ENCODE measurements at places on chromosomes 16 and 17.

DNA sequence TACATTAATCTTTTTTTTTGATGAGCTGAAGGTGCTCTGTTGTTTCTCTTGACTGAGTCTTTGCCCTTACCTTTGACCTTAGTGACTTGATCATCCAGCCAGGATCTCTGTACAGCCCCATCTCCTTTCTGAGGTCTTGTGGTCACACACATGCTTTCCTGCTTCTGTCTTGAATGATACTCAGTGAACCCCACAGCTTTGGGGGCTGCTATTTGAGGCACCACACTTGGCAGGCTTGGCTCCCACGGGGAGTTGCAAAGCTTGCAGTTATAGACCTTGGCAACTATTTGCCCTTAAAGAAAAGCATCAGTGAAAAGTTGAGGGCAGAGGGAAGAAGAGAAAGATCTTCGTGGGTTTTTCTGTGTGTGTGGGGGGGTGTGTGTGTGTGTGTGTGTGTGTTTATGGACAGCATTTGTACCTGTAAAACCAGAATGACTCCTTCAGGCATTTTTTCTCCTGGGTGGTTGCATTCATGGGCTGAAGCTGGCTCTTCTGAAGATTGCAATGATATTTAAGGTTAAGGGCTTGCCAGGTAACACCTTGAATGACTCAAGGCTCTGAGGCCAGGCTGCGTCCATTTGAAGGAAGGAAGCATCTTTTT, 101.6 kb downstream of the MSI2 start:
- DNase-seq = no peak

DNA sequence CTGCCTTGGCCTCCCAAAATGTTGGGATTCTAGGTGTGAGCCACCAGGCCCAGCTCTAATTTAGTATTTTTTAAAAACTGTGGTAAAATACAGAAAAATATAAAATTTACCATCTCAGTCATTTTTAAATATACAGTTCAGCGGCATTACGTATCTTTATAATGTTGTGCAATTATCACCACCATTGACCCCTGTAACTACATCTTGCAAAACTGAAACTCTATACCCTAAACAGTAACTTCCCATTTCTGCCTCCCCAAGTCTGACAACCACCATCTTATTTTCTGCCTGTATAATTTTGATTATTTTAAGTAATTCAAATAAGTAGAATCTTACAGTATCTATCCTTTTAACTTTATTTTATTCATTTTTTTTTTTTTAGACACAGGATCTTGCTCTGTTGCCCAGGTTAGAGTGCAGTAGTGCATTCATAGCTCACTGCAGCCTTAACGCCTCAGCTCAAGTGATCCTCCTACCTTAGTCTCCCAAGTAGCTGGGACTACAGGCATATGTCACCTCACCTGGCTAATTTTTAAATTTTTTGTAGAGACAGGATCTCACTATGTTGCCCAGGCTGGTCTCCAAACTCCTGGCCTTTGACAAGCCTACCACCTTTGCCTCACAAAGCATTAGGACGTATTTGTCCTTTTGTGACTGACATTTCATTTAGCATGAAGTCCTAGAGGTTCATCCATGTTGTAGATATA, 10.9 kb upstream of the GGA2 start:
- DNase-seq = no peak

GRCh38 chr17:17877529-17878358, 41.0 kb upstream of the SREBF1 start:
- DNase-seq = no peak

- no peak for DNase-seq
Observed at GRCh38 chr17:64503821-64504768, 2.0 kb downstream of the DDX5 start.

GRCh38 chr16:50494501-50495491, 53.4 kb upstream of the NKD1 start:
- DNase-seq = no peak

DNA sequence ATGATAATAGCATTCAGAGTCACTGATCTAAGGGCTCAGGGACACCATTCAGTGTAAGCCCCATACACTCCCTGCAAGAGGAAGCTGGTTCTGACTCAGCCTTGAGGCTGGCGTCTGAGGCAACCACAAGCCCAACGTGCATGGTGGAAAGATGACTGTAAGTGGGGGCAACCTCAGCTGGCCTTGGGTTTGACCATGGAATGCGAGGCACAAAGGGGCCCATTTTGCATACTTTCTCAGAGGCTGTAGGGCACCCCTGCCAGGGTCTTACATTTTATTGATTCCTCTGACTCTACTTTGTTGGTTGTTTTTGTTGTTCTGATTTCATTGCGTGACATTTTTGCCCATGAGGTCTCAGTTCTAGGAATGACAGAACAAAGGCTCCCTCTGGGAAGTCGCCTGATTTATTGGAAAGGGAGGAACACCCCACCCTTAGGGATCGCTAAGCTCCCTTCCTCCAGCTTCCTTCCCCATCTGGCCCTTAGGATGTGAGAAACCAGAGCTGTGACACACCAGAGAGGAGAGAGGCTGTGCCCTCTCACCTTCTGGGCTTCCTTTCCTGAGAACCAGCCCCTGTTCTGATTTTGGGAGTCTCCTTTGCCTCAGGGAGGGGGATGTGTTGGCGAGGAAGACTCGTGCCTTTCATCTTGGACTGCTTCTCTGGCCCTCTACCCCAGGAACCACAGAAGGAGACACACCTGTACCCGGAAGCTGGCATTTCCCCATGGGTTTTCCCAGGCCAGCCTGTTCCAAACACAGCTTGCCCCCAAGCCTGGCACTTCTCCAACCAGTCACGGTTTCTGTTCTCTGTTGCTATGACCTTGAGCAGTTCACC, 5.6 kb upstream of the CIITA start:
- DNase-seq = peak; percentile 88

- DNase-seq = no peak
Observed at GRCh38 chr16:72677662-72678447, 370.1 kb downstream of the ZFHX3 start.

GRCh38 chr17:32627239-32627996, 140.6 kb downstream of the CDK5R1 start:
- DNase-seq = no peak

DNA sequence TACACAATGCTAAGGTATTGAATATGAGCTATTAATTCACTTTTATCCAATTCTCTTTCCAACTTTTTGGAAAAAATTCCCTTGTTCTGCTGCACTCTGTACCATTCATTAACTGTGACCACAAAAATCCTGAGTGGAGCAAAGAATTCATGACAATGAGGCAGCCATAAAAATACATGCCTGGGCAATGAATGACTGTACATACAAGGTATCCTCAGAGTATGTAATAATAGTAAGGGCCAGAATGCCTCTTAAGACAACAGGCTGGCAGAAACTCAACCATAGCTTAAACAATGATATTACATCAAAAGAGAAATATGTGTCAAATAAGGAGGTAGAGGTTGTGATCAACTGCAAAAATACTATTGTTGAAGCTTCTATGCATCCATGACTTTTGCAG, 74.7 kb upstream of the CA10 start:
- DNase-seq = no peak

DNA sequence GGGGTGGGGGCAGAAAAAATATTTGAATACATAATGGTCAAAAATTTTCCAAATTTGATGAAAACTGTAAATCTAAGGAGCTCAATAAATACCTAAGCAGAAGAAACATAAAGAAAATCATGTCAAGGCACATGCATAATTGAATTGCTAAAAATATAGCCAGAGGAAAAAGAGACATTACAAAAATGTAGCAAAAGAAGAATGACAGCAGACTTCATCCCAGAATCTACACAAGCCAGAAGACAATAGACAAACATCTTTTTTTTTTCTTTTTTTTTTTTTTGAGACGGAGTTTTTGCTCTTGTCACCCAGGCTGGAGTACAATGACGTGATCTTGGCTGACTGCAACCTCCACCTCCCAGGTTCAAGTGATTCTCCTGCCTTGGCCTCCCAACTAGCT, 62.0 kb upstream of the ATP2A3 start:
- no peak for DNase-seq

DNA sequence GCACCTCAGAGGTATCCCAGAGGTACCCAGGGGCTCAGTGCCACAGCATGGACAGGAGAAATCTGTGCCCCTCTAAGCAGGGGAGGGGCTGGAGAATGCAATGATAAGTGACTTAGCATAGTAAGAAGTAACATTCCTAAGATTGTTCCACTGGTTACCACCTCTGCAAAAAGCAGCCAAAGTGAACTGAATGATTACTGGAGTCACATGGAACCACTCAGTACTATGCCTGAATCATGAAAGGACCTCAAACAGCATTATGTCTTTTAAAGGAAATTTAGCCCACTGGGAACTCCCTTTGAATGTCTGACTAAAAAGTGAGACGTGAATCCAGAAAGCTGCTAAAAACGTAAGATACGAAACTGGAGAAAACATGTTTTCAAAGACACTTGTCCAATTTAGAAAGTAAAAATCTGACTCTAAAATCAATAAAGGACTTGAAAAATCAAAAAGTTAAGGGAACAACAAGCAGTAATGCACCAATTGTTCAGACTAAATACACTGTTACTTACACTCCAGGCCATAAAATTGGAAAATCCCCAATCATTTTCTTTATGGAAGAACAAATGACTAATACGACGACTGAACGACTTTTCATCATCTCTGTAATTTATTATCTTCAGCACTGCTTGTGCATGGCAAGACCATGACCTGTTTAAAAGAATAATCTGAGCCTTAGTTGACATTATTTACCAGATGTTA, 38.6 kb downstream of the LITAFD start:
- DNase-seq = no peak

DNA sequence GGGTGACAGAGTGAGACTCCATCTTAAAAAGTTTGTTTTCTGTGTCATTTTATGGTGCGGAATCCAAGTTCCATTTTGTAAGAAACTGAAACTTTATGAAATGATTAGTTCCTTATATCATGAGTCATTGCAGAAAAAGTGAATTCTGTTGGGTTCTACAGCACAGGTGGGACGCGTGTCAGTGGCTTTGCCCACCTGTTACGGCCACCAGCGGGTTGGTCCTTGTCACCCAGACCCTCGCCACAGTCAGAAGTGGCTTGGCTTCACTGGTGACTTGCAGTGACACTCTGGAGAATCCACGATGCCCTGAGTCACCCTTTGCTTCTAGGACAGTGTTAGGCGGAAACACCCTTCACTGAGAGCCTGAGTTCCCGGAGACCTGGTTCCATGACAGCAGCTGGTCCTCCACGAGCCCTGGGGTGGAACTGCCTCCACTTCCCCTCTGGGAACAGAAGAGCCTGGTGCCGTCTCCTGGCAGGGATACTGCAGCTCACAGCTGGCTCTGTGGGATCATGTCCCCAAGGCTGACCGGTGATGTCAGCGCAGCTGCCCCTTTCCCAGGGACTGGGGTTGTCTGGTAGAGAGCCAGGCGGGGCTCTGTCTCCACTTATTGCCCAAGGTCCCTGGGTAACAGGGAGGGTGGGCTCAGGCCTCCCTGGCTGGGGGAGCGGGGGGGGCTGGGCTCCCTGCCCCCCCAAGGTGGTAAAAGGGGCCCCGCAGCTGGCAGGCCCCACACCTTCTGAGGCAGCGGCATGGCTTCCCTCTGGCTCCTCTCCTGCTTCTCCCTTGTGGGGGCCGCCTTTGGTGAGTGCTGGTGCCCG, at the start of gene CTRB1:
CTRB1 (plus strand) TSS at position 733 of the 821 bp plus-strand sequence; CDS start at position 753, 20 bp downstream.
- DNase-seq = no peak

GRCh38 chr17:45353043-45353442, 36.2 kb upstream of the MAP3K14 start:
- no peak for DNase-seq

- DNase-seq = no peak
Observed at GRCh38 chr17:1229900-1230501, 40.2 kb upstream of the BHLHA9 start.

GRCh38 chr16:17657045-17657444, 186.3 kb upstream of the XYLT1 start:
- DNase-seq = no peak

GRCh38 chr16:67950335-67950843, 6.5 kb upstream of the LCAT start:
- DNase-seq = no peak

DNA sequence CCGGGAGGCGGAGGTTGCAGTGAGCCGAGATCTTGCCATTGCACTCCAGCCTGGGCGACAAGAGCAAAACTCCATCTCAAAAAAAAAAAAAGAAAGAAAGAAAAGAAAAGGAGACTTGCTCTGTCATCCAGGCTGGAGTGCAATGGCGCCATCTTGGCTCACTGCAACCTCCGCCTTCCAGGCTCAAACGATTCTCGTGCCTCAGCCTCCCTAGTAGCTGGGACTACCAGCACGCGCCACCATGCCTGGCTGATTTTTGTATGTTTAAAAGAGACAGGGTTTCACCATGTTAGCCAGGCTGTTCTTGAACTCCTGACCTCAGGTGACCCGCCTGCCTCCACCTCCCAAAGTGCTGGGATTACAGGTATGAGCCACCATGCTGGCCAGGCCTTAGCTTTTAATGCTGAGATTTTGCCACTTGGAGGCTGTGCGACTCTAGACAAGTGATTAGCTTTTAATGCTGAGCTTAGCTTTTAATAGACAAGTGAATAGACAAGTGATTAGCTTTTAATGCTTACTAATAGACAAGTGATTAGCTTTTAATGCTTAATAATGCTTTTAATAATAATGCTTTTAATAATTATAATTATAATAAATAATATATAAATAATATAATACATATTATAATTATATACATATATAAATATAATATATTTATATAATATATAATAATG, 9.6 kb downstream of the LDAF1 start:
- DNase-seq = no peak

DNA sequence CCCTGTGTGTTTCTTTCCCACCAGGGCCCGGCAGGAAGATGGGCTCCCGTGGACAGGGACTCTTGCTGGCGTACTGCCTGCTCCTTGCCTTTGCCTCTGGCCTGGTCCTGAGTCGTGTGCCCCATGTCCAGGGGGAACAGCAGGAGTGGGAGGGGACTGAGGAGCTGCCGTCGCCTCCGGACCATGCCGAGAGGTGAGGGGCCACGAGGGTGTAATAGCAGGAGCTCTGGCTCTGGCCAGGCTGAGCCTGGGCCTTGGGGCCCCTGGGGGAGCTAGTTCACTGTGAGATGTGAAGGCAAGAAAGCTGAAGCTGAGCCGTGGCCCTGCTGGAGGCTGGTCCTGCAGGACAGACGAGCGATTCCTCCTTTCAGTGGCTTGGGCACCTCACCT, 20.0 kb downstream of the C1QTNF1 start:
- no peak for DNase-seq

- DNase-seq = no peak
Observed at GRCh38 chr17:21299981-21300600, 15.6 kb downstream of the MAP2K3 start.

DNA sequence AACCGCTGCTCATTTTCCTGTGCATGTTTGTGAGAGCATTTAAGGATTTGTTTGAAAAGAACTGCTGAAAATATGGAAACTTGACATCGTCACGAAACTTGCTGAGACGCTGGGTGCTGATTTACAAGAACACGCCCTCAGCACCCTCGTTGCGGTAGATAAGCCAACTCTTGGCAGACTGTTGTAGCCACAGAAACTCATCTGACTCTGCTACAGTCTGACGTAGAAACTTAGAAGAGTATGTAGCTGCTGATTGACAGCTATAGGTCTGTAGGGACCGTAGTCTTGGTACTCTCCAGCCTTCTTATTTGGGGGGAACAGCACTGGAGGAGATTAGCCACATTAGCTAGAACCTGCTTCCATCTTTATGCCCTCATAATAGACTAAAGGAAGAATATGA, 36.1 kb upstream of the MYH2 start:
- DNase-seq = no peak
